Hematopoietic multipotent progenitor cell (in vitro differentiated cells): ENCODE measurements at places on chromosomes 11 and 22.
A peak's percentile ranks its signal among the peaks of the same experiment; 100 is the strongest.

DNA sequence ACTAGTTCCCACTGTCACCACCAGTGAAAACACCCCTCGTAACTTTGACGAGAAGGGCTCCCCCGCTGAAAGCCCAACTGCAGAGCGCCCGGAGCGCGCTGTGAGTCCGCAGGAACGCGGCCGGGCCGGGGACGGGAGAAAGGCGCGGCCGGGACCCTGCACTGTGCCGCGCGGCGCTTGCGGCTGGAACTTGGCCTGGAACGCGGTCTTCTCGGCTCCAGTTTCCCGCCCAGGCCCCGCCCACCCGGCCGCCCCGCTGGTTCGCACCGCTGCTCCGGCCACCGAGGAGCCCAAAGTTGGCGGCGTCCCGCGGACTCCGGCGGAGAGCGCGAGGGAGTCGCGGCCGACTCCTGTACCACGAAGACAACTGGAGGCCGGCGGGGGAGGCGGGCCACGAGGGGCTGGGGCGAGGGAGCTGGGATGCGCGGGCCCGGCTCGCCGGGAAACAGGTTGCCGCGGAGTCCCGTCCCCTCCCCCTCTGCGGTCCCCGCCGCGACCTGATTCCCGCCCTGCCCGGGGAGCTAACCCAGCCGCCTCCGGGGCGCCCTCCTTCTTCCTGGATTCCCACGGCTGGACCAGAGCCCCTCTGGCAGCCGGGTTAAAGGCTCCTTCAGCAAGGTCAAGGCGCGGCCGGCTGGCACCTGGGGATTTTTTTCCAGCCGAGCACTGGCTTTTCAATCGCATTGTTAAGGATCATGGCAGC, 3.4 kb downstream of the TENM4 start:
- peak; percentile 4 for DNase-seq

GRCh38 chr22:37661160-37661924, 2.8 kb downstream of the PDXP start:
- no peak for DNase-seq

DNA sequence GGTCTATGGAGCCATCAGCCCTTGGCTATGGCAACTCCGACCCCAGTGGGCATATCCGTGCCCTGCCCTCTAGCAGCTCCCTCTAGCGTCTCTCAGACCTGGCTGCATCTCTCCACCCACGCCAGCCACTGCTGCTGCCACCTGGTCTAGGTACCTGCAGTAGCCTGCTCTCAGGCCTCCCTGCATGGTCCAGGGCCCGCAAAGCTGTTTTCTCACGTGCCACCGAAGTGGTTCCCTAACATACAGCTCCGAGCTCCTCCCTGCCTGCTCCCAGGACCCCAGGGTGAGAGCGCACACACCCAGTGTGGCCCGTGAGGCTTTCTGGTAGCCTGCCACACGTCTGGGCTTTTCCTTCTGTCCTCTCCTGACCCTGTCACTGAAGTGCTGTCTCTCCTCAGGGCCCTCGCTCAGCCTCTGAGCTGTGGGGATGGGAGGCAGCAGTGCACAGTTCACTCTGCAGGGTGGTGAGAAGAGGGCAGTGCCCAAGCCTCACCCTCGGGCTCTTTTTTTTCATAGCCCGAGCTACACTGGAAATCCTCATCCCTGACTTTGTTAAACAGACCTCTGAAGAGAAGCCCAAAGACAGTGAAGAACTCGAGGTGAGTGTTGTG, 14.3 kb downstream of the DGCR8 start:
- no peak for DNase-seq

DNA sequence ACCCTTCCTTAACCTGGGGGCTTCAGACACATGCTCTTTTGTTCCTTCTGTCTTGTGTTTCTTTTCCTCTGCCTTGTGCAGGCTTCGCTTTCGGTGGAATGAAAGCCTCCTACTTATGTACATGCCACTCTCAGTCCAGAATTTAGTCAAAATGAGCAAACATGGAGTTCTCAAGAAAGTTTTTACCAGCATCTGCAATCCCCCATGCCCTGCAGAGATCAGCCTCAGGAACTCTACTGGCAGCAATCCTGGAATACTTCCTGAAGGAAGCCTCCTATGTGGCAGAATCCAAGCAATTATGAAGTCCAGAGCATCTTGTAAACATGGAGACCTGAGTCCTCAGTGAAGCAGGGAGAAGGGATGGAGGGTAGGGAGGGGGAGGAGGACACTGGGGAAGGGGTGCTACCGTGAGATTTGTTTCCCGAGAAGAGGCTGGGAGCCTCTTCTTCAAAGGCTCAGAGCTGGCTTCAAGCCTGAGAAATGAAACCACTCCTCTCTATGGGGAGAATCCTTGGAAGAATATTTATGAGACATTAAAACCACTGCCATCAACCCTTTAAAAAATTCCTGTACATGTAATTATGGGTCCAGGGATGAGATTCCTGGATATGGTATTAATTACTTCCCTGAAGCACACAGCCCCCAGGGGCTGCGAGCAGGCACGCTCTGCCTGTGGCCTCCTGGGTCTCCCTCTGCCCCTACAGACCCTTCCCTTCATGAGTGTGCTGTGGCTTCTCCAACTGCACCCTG, 58.4 kb downstream of the TENM4 start:
- no peak for DNase-seq

DNA sequence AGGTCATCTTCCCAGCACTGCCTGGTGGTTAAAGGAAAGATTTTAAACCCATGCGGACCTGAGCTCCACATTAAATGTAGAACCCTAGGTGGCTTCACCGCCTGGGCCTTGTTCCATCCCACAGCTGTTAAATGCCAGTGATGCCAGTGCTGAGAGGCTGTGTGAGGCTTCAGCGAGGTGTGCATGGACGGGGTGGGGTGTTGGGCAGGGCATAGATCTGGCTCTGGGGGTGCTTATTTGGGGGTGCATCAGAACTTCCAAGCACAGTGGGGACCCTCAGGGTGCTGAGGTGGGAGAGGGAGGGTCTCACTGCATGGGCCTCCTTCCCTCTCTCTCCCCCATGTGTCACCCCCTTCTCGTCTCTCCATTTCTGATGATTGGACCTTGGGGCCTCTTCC, 90.1 kb upstream of the B3GAT1 start:
- no peak for DNase-seq

GRCh38 chr11:69996451-69996850, 81.7 kb upstream of the ANO1 start:
- DNase-seq, result no peak

GRCh38 chr22:39055658-39056057, 15.0 kb downstream of the APOBEC3F start:
- no peak for DNase-seq

DNA sequence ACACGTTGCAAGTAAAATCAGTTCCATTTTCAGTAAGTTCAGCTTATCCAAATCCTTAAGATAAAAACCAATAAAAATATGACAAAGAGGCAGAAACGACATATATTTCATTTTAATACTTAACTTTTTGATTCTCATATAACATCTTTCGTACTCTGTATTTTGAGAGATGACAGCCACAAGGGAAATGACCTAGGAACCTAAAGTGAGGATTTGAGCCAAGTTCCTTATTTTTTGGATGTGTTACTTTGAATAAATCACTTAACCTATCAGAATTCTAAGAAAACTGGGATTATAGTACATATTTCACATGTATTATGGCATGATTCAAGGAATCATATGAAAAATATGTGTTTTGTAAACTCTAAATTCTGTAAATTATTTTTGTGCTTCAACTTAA, 143.6 kb upstream of the TRPC6 start:
- DNase-seq, result no peak

DNA sequence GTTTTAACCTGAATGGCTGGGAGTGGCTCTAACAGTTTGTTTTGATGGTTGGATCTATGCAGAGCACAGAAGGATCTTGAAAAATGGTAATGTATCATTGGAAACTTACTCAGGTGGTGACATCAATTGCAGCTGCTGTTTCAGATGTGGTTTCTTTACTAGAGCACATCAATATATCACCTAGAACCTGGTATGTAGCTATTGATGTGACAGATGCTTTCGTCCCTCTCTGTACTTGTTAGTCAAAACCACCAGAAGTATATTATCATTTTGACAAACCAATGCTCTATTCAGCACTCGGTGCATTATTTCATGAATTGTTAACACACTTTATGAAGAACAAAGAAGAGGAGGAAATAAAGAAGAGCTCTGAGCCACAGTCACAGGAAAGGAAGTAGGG, 26.6 kb upstream of the SCN3B start:
- no peak for DNase-seq

- DNase-seq, result no peak
These were observed 6.6 kb downstream of the PARVB start for GRCh38 chr22:44030702-44031082.

DNA sequence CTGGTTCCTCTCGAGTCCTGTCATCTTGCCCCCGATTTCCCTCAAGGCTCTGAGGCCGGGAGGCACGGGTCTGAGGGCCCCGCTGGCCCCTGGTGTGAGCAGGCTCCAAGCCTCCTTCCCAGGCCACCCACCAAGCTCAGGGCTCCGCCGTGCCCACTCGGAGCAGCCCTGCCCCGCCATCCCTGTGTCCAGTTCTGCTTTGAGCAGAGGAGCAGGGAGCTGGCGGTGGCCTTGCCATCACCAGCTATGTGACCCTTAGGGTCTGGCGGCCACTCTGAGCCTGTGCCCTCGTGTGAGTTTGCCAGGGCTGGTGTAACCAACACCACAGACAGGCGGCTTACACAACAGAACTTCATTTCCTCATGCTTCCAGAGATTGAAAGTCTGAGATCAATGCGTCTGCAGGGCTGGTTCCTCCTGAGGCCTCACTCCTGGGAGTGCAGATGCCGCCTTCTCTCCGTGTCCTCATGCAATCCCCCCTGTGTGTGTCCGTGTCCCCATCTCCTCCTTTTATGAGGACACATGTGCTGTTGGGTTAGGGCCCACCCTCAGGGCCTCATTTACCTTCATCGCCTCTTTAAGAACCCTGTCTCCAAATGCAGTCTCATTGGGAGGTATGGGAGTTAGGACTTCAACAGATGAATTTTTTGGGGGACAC, 36.5 kb upstream of the CELSR1 start:
- no peak for DNase-seq

GRCh38 chr22:43433451-43434274, 21.8 kb downstream of the MPPED1 start:
- DNase-seq, result no peak

DNA sequence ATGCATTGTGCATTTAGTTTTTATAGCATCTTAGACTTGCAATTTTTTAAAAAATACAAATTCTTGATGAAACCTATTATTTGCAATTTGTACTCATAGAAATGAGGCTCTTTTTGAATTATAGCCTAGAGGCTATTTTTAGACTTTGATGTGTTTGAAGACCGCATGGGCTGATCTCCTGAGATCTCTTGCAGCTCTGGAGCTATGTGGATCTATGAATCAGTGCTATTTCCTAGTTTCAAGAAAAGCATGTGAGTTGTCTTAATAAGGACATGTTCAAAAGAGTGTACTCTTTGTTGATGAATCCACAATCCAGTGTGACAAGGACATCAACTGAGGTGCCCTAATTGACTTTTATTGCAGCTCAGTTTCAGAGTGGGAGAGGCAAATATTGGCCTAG, 620.5 kb downstream of the ETS1 start:
- no peak for DNase-seq

GRCh38 chr22:50247748-50248147, 2.9 kb upstream of the TUBGCP6 start:
- no peak for DNase-seq

- DNase-seq, result no peak
These were observed 8.7 kb upstream of the KCNA4 start for GRCh38 chr11:30025396-30026139.

DNA sequence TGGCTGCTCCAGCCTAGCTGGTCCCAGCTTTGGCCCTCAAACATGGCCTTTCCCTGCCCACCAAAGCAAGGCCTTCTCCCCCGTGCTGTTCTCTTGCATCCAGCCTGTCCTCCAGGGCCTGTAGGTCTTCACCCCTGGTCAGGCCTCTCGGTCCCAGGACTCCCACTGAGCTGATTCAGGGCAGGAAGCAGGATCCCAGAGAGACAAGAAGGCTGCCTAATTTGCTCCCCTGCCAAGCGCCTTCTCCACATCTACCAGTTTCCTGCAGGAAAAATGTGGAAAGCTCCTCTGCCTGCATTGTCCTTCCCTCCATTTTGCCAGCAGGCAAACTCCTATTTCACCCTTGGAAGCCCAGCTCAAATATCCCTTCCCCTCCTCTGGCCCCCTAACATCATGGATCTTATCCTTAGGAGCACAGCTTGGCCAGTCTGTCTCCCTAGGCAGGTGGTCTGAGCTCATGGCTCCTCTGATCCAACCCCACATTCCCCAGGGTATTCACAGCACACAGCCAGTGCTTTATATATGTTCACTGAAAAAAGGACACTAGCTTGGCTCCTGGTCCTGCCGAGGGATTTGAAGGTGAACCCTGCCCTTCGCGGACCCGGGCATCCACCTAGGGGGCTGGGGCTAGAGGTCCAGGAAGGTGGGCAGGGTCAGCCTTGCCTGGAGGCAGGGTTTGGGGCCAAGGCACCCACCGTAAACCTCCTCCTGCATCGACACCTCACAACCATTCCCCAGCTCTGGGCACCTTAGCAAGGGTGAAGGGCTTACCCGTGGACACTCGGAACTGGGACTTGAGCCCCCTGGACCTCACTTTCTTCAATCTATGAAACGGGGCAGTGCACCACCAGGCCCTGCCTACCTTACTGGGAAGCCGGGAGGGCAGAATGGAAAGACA, 968 bp downstream of the RHBDD3 start:
- no peak for DNase-seq

- DNase-seq, result peak; percentile 4
These were observed 203.7 kb downstream of the PGR start for GRCh38 chr11:100925935-100926334.

DNA sequence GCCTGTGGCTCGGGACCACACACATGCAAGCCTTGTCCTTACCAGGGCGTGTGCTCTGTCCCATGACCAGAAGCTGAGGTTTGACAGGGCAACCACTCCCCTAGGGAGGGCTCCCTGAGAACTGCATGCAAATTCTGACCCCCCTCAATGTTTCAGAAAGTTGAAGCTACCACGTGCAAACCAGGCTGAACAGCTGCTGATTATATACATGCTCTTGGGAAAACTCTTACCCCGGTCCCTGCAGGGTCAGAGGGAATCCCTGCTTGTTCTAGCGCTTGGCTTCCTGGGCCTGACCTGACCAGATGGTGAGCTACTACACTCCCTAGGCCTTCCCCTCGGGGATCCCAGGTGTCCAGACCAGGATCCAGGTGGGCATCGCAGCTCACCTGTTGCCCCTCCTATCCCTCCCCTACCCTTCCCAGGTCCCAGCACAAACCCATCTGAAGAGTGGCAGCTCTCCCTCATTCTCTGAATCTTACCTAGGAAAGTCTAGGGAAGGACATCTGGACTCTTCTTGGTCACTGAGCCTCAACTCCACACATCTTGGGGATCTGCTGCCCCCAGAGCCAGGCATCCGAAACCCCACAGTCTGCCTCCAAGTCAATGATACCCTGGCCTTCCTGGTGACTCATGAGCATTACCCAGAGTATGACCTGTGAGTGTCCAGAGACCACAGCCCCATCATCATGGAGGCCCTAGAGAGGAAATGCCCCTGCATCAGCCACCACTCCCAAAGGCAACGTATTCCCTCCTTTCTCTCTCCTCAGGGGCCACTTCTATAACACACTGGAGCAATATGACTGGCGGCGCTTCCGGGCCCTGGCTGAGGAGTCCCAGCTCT, 61.5 kb downstream of the BTG4 start:
- DNase-seq, result no peak

GRCh38 chr11:42777776-42778175, 534.0 kb upstream of the API5 start:
- DNase-seq, result no peak
